ENCODE measurements at places on chromosomes 12 and 14.

GRCh38 chr14:101845896-101846295 lies 84.4 kb downstream of the PPP2R5C start:
- no peak for DNase-seq

DNA sequence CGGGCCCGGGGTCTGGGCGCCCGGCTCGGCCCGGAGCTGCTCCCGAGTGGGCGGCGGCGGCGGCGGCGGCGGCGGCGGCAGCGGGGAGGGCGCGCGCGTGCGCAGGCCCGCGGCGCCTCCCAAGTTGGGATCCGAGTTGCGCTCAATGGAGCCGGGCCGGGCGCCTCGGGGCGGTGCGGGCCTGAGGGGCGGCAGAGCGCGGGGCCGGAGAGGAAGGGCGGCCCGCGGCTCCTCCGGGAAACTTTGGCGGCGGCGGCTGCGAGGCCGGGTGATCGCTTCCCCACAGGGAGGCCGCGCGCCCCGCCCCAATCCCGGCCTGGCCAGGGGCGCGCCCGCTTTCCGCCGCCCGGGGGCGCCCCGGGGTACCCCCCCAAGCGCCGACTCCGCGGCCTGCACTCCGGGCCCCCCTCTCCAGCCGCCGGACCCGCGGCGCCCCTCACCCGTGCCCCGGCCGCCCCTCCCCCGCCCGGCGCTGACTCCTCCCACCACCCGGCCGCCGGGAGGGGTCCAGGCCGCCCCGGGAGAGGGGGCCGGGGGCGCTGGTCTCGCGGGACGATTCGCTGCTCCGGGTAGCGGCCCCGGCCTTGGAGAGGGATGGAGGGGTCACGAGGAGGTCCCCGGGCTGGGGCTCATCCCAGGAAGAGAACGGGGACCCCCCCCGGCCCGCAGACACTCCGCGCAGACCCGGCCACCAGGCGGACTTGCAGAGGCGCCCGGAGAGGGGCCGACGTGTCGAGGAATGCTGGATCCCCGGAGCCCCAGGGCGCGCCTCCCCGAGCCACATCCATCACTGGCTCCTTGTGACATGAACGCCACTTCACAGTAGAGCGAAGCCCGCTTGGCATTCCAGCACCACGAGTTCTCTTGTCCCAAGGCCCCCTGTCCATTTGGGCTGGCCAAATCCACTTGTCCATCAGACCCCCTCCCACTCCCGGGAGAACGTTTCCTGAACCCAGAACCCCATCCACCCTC lies at the start of gene RILPL1:
Gene RILPL1, minus strand, starts transcription at position 48 of the 972 bp plus-strand sequence. CDS start 237 bp downstream, outside the sequence.
- no peak for DNase-seq

GRCh38 chr12:95205685-95206084 lies 11.6 kb downstream of the FGD6 start:
- no peak for DNase-seq

GRCh38 chr12:50004696-50005095 lies 20.6 kb downstream of the RACGAP1 start:
- DNase-seq: no peak

Data from cortex of kidney (tissue), 1 donor.